Stimulated activated CD4-positive, alpha-beta T cell treated with anti-CD3 and anti-CD28 coated beads, Interleukin-1b, Interleukin-23, amount 100 ng/mL, for 4 hours (primary cell): ENCODE measurements at places on chromosomes 16 and 17.

- no peak for DNase-seq
Observed at GRCh38 chr17:68840073-68840472, 115.1 kb downstream of the ABCA8 start.

GRCh38 chr16:88888057-88888456 lies 21.6 kb upstream of the PABPN1L start:
- DNase-seq, result no peak

DNA sequence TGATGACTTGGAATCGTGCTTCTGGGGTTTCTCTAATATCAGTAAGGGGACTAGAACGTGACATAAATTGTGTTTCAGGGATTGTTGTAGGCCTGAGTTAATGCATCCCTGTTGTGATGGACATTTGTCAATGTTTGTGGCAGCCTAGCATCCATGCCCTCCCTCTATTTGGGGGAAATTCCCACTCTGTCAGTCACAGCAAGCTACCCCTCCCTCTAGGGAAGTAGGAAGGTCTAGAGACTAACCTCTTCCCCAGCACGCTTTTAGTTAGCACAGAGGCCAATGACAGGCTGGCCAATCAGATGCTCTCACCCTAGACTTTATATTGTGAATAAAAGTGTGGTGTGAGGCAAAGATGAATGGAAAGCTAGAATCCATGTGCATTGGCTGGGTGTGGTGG lies 32.4 kb upstream of the NF1 start:
- DNase-seq, result no peak

DNA sequence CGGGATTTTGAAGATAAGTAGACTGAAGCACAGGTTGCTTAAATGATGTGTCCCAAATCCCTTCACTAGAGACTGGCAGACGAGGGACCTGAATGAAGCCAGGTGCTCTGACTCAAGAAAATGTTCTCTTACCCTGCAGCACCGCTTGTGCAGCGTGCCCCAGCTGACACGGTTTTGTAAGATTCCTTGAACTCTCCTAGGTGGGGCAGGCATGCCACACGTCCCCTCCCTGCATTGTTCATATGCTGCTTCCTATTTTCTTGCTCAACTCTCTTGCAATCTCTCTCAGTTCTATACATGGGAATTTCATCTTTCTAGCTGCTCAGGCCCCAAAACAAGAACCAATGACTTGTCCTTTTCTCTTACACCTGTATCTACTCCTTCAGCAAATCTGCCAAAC lies 22.1 kb upstream of the HNF1B start:
- DNase-seq, result no peak

- DNase-seq, result no peak
Observed at GRCh38 chr16:49839017-49839825, 16.7 kb downstream of the ZNF423 start.

DNA sequence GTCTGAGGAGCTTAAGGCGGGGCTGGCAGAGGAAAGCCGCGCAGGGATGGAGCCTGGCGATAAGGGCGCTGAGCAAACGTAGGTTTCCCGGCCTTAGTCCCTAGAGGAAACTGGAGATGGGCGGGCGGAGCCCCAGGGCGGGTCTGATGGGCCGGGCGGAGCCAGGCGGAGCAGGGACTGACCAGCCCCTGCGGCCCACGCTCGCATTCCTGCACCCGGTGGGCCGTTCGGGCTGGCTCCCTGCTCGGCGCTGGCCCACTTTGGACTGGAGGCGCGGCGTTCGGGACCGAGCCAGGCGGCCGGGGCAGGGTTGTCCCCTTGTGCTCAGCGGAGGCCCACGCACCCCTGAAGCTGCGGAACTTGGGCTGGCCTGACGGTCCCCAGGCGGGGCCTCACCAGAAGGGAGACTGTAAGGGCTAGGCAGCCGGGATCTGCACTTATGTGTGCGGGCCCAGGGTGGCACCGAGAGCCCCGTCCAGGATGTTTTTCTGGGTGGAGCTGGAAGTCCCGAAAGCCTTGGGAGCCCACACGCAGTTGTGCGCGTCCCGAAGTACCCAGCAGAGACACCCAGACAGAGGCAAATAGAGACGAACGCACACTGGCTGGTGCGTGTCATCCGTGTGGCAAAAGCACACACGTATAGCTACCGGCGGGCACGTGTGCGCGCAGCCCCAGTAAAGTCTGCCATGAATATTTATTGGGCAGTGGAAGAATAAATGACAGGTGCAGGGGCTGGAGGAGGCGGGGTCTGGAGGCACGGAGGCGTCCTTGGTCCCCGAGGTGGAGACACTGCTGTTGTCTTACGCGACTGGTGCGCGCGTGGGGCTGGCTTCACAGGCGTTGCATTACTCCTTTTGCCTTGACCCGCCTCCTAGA lies 1.4 kb downstream of the PYDC1 start:
- DNase-seq, result no peak

- no peak for DNase-seq
Observed at GRCh38 chr16:52729731-52730130, 182.8 kb upstream of the TOX3 start.

GRCh38 chr16:67594256-67594915 lies 32.1 kb downstream of the CTCF start:
- no peak for DNase-seq

- DNase-seq, result no peak
Observed at GRCh38 chr17:56167491-56167890, 14.2 kb downstream of the ANKFN1 start.

GRCh38 chr17:36627101-36627500 lies 25.7 kb downstream of the MRM1 start:
- no peak for DNase-seq

DNA sequence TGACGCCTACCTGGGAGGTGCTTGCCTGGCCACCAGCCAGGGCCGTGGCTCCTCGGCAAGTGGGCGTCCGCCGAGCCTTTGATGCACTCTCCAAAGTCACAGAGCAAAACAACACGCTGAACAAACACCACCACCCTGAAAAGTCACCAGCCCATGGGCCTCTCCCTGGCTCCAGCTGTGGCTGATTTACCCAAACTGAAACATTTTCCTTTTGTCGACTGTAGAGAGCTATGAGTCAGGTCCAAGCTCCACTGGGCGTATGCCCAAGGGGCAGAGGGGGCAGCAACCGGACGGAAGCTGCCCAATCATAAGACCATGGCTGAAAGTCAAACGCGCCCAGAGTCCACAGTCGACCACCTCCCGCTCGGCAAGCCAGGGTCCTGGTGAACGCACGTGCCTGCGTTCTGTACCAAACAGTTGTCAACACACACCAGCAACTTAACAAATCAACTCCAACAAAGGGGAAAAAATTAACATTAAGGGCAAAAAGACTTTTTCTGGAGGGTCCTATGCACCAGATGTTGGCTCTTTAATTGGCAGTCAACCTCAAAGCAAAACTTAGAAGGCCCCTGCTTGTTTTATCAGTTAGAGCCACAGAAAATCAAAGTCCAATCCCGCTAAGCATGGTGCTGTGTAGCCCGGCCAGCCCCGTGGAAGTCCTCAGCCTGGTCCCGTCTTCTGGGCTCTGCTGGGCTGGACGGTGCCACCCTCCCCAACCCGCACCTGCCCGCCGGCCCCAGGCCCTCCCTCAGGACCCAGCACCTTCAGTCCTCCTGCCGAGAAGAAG lies 47.3 kb downstream of the TBC1D16 start:
- DNase-seq, result no peak
